Vagina (tissue), 2 donors: ENCODE measurements at places on chromosomes 5 and 9. TPM values are rescaled to one million over a fixed set of nuclear protein-coding genes. Genes with fewer than 3 reads are reported as not detected.

GRCh38 chr9:115167175-115167574, 49.2 kb upstream of the TNC start:
- H3K36me3 ChIP-seq = no peaks in the 10 kb centered on the region
- no peak overlapping the region for H3K27ac ChIP-seq
- no peak overlapping the region for H3K4me3 ChIP-seq
- H3K4me1 ChIP-seq = no peaks in the 10 kb centered on the region

GRCh38 chr5:147375151-147375550, 134.7 kb downstream of the DPYSL3 start:
- H3K4me1 ChIP-seq = no peaks in the 10 kb centered on the region
- H3K36me3 ChIP-seq = no peaks in the 10 kb centered on the region
- no peaks in the 10 kb centered on the region for H3K27me3 ChIP-seq
- no peak for DNase-seq
- H3K27ac ChIP-seq = no peak overlapping the region

DNA sequence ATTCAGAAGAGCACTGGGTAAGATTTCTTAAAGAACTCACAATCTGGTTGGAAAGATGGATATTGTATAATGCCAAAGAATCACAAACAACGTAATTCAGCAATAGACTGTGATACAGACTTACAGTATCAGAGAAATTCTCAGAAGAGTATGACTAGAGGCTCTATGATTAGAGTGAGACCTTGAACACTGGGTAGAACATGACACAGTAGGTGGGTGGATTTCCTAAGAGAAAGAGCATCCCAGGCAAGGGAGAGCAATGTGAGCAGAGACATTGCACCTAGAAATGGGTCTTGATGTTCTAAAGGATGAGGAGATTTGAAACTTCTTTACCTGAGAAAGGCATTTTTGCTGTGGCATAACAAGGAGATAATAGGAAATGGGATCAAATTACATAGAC, 27.3 kb upstream of the CAST start:
- H3K4me3 ChIP-seq = no peak overlapping the region
- DNase-seq = no peak

DNA sequence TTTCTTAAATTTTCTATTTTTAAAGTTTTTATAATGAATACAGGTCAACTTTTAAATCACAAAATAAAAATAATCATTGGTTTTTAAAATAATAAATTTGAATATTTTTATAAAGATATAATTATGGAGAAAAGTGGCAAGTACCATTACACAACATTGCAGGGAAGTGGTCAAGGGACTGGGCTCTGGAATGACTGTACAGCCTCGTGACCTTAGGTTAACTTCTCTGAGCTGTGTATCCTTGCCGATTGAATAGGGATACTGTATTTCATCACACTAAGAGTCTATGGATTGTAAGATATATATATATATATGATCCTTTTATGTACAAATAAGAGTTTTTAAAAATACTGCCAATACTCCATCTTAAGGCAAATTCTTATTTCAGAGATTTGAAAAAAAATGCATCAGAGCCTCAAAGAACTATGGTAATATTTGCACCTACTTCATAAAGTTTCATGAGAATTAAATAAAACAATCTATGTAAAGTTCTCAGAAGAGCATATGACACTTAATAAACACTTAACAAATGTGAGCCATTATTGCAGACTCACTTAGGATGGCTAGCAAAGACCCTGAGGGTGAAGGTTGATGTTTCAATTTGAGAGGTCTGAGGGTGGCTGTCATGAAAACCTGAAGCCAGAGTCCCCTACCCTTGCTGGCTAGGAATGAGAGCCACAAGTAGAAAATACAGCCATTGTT, 136.5 kb downstream of the CCDC192 start:
- H3K27ac ChIP-seq = no peak overlapping the region
- DNase-seq = no peak
- H3K36me3 ChIP-seq = no peaks in the 10 kb centered on the region

DNA sequence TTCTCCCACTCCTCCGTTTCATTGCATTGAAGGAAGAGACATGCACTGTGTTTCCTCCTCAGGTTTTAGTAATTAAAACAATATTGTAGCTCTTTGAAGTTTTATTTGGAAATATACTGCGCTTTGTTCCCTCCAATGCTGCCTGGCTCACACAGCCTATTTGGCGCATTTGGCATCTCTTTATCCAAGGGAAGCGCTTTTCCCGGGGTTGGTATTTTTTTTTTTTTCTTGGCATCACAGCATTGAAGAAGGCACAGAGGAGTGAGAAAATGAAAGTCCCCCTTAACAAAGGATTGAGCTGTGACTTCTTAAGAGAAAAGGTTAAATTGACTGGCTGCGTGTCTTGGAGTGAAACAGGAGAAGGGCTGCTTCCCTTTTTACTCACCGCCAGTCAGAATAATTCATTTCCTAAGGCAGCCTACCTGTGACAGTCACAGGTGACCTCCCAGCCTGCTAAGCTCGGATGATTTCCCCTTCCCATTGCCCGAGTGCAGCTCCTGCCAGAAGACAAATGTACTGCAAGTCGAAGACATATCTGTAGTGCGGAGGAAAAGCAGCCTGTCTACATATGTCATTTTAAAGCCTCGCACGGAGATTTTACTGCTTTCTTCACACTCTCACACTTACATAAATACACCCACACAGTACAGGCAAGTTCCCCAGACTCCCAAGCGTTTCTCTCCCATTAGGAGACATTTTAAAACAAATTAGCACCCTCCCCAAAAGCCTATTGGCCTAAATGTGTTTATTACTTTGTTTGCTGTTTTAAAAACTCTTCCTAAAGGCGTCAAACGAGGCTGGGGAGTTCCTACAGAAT, 665.5 kb upstream of the ZNF608 start:
- no peaks in the 10 kb centered on the region for H3K27me3 ChIP-seq
- H3K36me3 ChIP-seq = no peaks in the 10 kb centered on the region
- peaks cover 62% of the 10 kb centered on the region for H3K4me1 ChIP-seq
- peak overlapping the region; percentile 5 for H3K4me3 ChIP-seq
- H3K27ac ChIP-seq = peak overlapping the region; percentile 40
- no peak for DNase-seq

GRCh38 chr5:169116961-169117461, 183.9 kb downstream of the SLIT3 start:
- H3K27ac ChIP-seq = peak overlapping the region; percentile 65
- H3K27me3 ChIP-seq = no peaks in the 10 kb centered on the region
- H3K36me3 ChIP-seq = no peaks in the 10 kb centered on the region

- peak; percentile 61 for DNase-seq
- no peak overlapping the region for H3K27ac ChIP-seq
Observed at GRCh38 chr5:2131826-2132496, 249.2 kb upstream of the IRX4 start.

C5orf58 gene
- not detected for total RNA-seq

CDC20B gene
- total RNA-seq = not detected

ZFAND5 gene
- 277 TPM for total RNA-seq

TSLP gene
- total RNA-seq = 2.0 TPM

GFI1B gene
- total RNA-seq = not detected

WNT8A gene
- total RNA-seq = not detected

LCN15 gene
- total RNA-seq = not detected

NTNG2 gene
- total RNA-seq = 0.98 TPM
